ENCODE measurements at places on chromosomes 6 and 20.

- no peak for DNase-seq
Measured at GRCh38 chr20:10236540-10237533, 18.2 kb downstream of the SNAP25 start.

DNA sequence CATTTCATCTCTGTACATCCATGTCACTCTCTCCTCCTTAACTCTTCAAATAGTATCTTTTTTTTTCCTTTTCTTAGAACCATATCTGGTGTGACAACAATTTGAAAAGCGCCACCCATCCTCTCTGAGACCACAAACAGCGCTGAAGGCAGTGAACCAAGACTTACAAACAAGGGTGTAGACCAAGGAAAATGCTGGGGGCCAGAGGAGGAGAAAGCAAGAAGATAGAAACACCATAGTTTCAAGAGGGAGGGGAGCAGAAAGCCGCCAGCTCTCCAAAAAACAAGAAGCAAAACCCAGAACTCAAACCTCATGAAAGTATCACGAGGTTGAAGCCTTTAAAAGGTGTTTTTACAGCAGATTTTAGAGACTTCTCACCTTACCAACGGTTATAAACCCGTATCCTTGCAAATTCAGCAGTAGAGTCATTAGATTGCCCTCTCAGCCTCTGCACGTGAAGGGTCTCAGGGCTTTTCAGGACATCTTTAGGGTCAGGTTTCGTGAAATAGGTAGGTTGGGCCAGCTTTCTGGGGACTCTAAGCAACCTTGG, 13.3 kb upstream of the RIPOR2 start:
- DNase-seq: no peak

GRCh38 chr20:59123678-59124255, 39.9 kb upstream of the ZNF831 start:
- no peak for DNase-seq

- DNase-seq: peak; percentile 18
Measured at GRCh38 chr20:51500311-51500710, 42.2 kb downstream of the NFATC2 start.

DNA sequence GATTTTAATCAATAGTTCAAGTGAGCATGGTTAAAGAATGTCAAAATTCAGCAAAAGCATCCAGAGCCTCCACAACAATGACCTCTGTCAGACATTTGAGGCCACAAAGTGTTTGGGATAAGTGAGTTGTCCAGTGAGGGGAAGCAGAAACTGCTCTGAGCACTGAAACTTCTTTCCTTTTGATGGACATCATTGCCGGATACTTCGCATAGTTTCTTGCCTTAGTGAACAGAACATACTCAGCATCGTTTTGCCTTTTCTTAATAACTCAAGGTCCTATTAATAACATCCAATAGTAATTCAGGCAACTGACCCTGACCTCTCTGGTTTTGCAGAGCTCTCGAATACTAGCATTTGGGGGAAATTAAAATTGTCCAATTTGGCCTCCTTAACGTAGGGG, 78.6 kb downstream of the EDN3 start:
- DNase-seq: no peak

DNA sequence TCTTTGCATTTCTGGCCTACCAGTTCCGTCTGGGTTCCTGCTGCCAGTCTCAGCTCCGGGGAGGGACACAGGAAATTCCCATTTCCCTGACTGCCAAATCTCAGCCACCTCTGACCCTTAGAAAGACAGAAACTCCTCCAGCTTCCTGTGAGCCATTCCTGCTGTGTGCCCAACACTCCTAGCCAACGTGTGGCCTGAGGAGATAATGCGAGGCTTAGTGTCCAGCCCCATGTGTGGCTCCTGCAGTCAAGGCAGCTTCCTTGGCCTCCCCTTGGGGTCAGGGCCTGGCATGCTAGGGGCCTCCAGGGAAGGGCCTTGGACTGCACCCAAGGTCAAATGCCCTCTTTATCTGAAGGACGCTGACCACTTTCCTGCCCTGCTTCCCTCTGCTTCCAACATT, 45.1 kb downstream of the MAFB start:
- DNase-seq: no peak

GRCh38 chr6:47165918-47166317, 123.8 kb upstream of the ADGRF1 start:
- DNase-seq: no peak

GRCh38 chr6:169212897-169213813, 40.5 kb downstream of the THBS2 start:
- DNase-seq: peak; percentile 72

DNA sequence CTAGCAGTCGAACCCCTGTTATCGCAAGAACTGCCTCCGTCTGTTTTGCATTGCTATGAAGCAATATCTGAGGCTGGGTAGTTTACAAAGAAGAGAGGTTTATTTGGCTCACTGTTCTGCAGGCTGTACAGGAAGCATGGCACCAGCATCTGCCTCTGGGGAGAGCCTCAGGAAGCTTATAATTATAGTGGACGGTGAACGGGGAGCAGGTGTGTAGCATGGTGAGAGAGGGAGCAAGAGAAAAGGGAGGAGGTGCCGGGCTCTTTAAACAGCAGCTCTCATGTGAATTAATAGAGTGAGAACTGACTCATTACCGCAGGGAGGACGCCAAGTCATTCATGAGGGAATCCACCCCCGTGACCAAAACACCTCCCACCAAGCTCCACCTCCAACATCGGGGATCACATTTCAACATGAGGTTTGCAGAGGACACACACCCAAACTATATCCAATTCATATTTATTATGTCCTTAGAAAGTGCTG, 172.6 kb upstream of the KCNG1 start:
- no peak for DNase-seq

- no peak for DNase-seq
Measured at GRCh38 chr6:111918825-111919224, 45.6 kb upstream of the FYN start.

GRCh38 chr20:15256676-15257568, 919.5 kb upstream of the FLRT3 start:
- DNase-seq: no peak

- no peak for DNase-seq
Measured at GRCh38 chr20:17767624-17768023, 67.9 kb downstream of the BANF2 start.

DNA sequence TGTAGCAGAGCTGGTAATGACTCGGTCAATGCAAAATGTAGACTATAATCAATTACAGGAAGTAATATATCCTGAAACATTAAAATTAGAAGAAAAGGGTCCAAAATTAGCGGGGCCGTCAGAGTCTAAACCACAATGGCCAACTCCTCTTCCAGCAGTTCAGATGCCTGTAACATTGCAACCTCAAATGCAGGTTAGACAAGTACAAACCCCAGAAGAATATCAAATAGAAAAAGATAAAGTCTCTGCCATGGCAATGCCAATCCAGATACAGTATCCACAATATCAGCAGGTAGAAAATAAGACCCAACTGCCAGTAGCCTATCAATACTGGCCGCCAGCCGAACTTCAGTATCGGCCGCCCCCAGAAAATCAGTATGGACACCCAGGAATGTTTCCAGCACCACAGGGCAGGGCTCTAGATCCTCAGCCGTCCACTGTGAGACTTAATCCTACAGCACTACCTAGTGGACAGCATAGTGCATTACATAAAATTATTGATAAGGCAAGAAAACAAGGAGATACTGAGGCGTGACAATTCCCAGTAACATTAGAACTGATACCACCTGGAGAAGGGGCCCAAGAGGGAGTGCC, 158.4 kb downstream of the GPX5 start:
- no peak for DNase-seq

DNA sequence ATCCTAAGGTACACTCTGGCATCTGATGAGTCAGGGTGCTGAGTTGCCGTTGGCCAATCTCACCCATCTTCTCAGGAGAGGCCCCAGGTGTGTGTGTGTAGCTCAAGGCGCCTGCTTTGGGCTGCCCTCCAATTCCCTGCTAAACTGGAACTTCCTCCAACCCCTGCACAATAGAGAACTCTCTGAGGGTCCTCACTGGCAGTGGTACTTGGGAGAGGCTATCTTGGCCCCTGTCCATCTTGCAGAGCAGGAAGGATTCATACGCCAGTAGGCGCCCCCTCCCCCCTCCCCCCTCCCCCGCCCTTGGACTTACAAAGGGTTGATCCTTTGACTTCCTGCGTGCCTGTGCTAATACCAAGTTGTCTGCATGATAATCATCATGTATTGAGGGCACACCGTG, 173.6 kb downstream of the SASH1 start:
- DNase-seq: no peak

DNA sequence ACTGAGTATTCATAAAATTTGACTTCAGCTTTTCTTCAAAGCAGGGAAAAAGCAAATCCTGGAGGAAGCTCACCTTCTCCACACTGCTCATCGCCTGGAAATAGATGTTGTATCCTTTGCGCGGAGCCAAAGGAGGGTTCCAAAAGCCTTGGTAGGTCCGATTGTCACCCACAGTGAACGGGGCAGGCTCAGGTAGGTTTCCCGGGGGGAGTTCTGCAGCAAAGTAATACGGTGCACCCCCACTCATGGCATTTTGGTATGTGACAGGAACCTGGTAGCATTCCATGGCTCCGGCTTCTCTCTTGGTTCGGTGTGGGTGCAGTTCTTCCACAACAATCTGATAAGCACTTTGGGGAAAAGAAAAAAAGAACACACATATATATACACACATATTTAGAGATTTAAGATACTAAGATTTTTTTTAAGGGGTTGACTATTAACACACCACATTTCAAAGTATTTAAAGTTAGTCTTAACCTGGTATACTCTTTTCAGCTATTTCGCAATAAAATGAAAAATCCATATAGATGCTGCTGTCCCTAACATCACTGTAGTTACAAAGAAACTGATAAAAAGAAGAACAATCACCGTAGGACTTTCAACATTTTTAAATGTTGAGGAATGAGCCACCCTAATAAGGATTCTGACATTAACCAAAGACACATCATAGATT, 166.7 kb upstream of the THEMIS start:
- DNase-seq: no peak

DNA sequence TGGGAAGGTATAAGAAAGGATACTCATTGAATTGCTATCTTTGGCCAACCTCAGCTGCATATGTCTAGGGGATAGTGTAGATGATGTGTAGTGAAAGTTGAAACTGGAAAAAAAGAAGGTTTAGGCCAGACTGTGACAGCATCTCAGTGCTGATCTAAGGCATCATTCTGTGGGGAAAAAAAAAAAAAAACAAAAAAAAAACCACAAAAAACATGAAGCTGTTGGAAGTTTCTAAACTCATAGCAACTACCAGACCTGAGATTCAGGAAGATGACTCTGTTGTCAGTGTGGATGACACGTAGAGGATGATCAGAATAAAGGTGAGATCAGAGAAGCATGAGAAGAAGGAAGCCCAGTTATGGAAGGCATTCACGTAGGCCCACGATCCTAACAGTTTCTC, 100.8 kb upstream of the CNKSR3 start:
- DNase-seq: no peak

Measured in stimulated activated CD4-positive, alpha-beta T cell treated with anti-CD3 and anti-CD28 coated beads, Interleukin-1b, Interleukin-23, amount 100 ng/mL, for 1 hour (primary cell).